ENCODE measurements at places on chromosomes 2 and 18.

DNA sequence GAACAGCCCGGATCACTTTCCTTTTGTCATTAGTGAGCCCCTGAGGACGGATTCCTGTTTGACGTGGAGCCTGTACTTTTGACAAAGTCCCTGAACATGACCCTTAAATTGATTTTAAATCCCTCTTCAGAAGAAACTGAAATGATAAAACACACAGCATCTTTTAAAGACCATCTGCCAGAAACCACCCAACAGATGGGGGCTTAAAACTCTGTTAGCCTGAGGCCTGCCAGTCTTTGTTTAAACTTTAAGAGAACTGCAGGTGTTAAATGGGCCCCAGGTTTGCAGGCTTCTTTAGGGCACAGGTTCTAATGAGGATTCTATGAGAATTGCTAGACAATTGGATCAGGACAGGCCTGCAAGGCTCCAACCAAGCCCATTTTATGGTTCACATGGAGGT is 177.9 kb downstream of the ALK start:
- DNase-seq, result no peak

DNA sequence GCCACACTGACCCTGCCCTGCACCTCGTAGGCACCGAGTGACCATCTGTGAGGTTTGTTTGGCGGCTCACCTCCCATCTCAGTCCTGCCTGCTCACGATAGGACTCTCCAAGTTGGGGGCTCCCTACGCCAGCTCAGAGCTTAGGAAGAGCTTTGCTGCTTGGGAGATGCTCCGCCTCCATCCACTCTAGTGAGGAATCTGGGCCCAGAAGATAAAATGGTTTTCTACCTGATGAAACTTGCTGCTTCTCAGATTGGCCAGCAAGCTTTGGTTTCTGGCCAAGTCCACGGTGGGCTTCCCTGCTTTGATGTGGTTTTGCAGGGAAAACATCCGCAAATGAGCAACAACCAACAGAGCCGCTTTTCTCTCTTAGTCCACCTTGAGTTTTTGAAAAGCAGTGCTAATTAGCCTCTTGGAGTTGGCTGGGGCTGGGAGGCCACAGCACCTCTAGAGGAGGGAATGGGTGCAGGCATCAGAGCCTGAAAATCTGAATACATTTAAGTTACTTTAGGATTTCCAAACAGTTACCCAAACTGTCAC is 42.2 kb downstream of the THNSL2 start:
- no peak for DNase-seq

- DNase-seq, result no peak
Measured at GRCh38 chr2:8076448-8077342, 605.2 kb upstream of the ID2 start.

GRCh38 chr2:199936554-199936953 is 18.7 kb downstream of the TYW5 start:
- no peak for DNase-seq

DNA sequence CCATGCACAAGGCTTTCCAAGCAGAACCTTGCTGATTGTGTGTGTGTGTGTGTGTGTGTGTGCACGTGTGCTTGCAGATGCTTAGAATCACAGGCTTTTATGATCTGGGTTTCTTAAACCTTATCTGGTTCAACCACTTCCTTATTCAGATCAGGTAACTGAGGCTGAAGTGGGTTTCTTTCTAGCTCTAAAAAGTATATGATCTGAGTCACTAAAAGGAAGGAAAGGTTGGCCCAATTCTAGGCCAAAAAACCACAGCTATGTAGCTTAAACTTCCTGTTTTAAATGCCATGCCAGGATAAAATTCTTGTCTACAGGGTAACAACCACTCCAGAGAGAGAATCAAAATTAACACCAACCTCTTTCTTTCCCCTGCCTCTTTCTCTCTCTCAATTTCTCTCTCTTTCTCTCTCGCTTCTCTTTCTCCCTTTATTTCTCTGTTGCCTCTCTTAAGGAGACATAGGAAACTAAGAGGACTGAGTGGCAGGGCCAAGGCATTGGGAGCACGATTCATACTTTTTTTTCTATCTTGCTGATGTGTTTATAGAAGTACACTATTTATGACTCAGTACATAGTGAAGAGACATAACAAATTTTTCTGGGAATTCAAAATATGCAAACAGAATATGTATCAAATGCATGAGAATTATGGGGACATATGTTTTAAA is 140.3 kb downstream of the TRIB2 start:
- DNase-seq, result no peak

DNA sequence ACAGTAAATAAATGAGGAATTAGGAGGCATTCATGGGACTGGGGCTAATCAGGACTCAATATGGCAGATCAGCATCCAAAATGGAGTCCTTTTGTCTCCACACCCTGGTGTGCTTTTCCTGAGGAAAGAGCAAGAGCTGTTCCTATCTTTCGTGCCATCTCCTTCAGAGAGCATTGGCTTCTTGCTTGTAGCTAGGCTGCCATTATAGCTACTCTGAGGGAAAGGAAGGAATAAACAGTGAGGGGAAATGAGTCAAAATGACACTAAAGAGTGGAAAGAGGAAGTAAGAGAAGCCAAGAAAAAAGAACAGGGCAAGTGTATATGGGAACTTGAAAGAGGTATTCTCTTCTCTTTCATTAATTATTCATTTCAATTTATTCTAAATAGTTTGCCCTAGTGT is 8.4 kb upstream of the NMI start:
- no peak for DNase-seq

Data from activated CD8-positive, alpha-beta memory T cell treated with anti-CD3 and anti-CD28 coated beads for 4 hours (primary cell).